Right lobe of liver (tissue), 6 donors: ENCODE measurements at places on chromosomes 2 and 18.

DNA sequence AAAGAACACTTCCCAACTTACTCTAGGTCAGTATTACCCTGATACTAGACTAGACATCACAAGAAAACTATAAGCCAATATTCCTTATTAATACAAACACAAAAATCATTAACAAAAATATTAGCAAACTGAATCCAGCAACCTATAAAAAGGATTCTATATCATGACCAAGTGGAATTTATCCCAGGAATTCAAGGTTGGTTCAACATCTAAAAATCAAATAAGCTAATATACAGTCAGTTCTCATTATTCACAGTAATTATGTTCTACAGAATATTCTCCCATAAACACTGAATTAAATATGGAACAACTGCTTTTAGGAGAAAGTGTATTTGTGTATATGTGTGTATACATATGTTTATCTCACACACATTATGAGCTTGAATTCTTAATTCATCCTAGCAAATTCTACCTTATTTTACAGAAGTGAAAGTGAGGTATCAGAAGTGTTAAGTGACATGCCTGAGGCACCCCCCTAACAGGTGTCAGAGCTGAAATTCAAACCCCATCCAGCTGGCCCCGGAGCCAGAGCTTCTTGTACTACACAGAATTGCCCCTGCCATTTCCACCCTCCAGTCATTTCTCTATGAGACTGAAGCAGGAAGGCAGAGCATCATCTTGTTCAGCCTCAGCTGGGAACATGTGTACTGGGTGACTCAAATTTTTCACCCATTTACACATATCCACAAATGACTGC, 77.8 kb downstream of the MALT1 start:
- no peak for DNase-seq

GRCh38 chr18:3665204-3665603, 215.2 kb downstream of the TGIF1 start:
- no peak for DNase-seq

DNA sequence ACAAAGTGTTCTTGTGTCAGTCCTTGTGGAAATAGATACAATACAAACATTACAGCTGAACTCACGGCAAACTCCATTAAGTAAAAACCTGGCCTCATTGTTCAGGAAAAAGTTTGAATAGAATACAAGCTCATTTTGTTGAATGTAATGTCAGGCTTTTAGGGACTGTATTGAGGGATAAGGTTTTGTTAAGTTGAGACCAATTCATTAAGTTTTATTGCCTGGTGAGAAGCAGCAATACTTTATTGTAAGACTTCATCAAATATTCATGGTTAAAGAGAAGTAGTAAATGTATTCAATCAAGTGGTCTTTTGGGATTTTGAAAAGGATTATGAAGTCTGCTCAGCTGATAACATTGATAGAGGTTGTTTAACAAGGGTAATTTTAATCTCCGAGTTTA, 35.4 kb upstream of the METAP1D start:
- DNase-seq: no peak

DNA sequence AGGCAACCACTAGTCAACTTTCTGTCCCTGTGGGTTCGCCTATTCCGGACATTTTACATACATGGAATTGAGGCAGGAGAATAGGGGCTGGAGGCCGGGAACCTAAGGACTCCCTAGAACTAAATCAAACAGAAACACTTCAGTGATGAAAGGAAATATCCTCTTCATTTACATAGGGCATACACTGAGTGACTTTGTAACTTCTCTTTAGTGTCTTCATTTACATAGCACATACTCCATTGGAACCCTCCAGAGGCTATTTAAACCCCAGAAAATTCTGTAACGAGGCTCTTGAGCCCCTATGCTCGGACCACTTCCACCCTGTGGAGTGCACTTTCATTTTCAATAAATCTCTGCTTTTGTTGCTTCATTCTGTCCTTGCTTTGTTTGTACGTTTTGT, 56.5 kb downstream of the CCDC195 start:
- no peak for DNase-seq

GRCh38 chr2:219111375-219112061, 49.1 kb downstream of the NHEJ1 start:
- DNase-seq: peak; percentile 72

DNA sequence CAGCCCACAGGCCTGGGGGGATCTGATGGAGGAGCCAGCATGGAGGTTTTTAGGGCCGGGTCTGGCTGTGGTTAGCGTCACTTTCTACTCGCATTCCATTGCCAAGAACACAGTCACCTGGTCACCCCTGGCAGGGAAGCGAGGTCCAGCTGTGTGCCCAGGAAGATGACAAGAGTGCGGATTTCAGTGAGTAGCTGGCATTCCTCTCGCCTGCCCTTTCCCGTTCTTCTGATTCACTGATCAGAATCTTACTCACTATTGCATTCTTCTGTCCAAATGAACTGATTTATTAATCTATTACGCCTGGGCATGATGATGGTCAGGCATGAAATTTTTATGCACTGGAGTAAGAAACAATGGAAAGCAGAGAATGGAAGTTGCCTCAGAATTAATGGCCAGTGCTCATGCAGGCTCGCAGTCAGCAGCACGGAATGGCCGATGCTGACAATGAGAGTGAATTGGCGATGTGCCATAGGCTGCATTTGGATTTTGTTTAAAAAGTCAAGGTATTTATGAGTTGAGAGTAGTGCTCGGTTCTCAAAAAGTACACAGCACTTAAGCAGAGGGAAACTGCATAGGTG, 76.4 kb upstream of the MGAT5 start:
- DNase-seq: no peak

DNA sequence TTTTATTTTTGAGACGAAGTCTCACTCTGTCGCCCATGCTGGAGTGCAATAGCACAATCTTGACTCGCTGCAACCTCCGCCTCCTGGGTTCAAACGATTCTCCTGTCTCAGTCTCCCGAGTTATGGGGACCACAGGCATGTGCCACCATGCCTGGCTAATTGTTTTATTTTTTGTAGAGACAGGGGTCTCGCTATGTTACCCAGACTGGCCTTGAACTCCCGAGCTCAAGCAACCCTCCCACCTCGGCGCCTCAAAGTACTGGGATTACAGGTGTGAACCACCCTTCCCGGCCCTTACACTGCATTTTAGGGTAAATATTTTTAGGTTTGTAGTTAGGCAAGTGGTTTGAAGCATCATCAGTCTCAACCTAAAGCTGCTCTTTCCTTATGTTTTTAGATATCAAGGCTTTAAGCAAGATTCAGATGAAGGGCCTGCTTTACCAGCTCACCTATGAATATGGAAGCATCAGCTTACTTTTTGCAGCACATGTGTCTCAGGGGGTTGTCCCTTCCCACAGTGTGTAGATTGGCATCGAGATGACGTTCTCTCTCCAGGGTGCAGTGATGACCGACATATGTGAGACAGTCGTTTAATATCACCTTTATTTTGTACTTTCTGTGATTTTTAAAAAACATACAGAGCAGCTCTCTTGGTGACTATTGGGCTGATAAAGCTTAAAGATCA, 47.2 kb downstream of the ATIC start:
- no peak for DNase-seq

DNA sequence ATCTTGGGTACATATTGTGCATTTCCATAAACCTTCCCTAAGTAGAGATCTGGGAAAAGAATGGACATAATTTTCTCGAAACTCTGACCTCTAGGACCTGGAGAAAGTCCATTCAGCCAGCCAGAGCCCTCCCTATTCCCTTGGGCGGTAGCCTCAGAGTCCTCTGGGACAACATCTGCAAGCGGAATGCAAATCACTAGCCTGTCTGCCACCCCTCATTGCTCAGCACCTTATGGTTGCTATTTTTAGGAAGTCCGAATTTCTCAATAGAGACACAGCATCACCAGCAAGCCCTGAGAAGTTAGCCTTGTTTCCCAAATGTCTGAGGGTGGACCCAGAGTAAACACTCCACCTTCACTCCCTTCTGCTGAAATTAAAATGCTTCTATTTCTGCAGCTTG, 17.6 kb upstream of the CD28 start:
- no peak for DNase-seq

GRCh38 chr2:169933124-169933711, 106.0 kb downstream of the UBR3 start:
- DNase-seq: no peak

GRCh38 chr2:170155723-170156253, 22.2 kb upstream of the MYO3B start:
- no peak for DNase-seq
